GM23338 (cell line): ENCODE measurements at places on chromosomes 12 and 14. TPM values are rescaled to one million over a fixed set of nuclear protein-coding genes. Genes with fewer than 3 reads are reported as not detected.
A peak's percentile ranks its signal among the peaks of the same experiment; 100 is the strongest.

BIN2 gene
- 0.23 TPM in 1 of 2 replicates, not detected in the other for total RNA-seq

PPFIA2 gene
- 5.9 and 7.2 TPM in 2 replicates for total RNA-seq

KRT2 gene
- total RNA-seq: not detected in 2 replicates

PPP1R1A gene
- total RNA-seq: 7.6 and 8.4 TPM in 2 replicates

- no peak overlapping the region for H3K4me3 ChIP-seq
- H3K36me3 ChIP-seq: no peaks in the 10 kb centered on the region
- DNase-seq: no peak
Measured at GRCh38 chr14:57199921-57200320, 68.8 kb downstream of the EXOC5 start.

GRCh38 chr14:28776482-28777266 lies 10.1 kb downstream of the FOXG1 start:
- no peak for DNase-seq
- H3K36me3 ChIP-seq: no peaks in the 10 kb centered on the region
- H3K27ac ChIP-seq: no peak overlapping the region
- peaks cover 100% of the 10 kb centered on the region for H3K27me3 ChIP-seq
- H3K4me3 ChIP-seq: no peak overlapping the region
- H3K4me1 ChIP-seq: peaks cover 60% of the 10 kb centered on the region

DNA sequence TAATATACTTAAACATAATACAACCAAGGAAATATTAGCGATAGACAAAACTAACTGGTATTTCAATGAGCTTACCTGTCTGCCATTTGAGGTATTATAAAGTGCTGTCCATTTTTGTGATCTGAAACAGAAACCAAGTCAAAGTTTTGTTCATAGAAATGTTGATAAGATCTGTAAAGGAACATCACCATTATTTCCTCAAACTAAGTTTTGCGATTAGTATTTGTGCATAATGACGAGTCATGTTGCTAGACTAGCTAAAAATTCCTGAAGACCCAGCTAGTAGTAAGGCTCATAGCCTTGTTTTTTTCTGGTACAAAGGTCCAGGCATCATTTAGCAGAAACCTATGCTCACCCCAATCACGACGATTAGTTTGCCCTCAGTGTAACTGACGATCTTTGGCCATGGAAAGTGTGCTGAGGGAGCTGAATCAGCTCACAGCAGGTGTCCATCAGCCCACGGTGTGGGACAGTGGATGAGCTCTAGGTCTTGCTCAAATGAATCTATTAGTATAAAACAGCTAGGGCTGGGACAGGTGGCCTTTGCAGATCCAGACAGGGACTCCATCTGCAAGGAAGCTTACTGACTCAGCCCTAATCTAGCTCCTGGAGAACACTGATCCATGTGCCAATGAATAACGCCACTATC lies 28.7 kb downstream of the GIT2 start:
- no peaks in the 10 kb centered on the region for H3K27me3 ChIP-seq
- no peak overlapping the region for H3K4me3 ChIP-seq
- H3K27ac ChIP-seq: no peak overlapping the region; the same call in 1 of the 2 replicates
- peak; percentile 18 for DNase-seq
- H3K36me3 ChIP-seq: no peaks in the 10 kb centered on the region

DNA sequence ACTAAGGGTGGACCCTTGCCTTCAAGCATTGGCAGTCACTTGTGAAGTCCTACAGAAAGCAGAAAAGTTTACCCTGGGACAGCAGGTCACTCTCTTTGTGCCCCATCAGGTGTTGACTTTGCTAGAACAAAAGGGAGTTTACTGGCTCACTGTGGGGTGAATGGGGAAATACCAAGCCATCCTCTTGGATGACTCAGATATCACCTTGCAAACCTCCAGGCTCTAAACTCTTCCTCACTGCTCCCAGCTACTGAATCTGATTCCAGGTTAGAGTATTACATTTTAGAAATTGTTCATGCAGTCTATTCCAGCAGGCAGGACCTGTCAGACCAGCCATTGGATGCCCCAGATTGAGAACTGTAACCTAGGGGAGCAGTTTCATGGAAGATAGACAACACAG lies 7.3 kb upstream of the EDDM3B start:
- no peak overlapping the region for H3K4me3 ChIP-seq
- no peaks in the 10 kb centered on the region for H3K27me3 ChIP-seq
- 0 out of 2 replicates have a peak, but pooled peaks cover 5% of the 10 kb centered on the region for H3K4me1 ChIP-seq
- no peak for DNase-seq

GRCh38 chr12:26017484-26018211 lies 59.2 kb downstream of the RASSF8 start:
- H3K4me1 ChIP-seq: peaks cover 26% of the 10 kb centered on the region
- H3K27me3 ChIP-seq: no peaks in the 10 kb centered on the region
- no peaks in the 10 kb centered on the region for H3K36me3 ChIP-seq
- no peak overlapping the region for H3K4me3 ChIP-seq
- H3K27ac ChIP-seq: 0 out of 2 replicates have a peak overlapping the region, but pooled peaks have one; percentile 11

DNA sequence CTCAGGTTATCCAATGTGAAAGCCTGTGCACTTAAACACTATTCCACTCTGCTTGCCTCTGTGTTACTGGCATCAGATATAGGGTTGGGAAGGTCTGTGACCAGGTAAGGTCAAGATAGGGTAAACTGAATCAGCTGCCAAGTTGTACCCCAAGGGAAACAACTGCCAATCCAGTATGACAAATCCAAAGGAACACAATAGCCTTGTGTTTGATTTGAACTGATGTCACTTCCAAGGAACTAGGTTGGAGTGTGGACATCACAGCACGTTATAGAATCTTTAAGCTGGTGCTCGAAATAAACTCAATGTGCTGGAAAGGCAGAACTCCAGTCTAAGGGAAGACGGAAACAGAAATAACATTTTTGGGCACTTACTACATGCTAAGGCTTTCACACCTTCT lies 223.4 kb upstream of the BTG1 start:
- no peaks in the 10 kb centered on the region for H3K27me3 ChIP-seq
- H3K27ac ChIP-seq: no peak overlapping the region
- H3K4me1 ChIP-seq: 0 out of 2 replicates have a peak, but pooled peaks cover 3% of the 10 kb centered on the region
- no peak for DNase-seq
- H3K36me3 ChIP-seq: no peaks in the 10 kb centered on the region
- no peak overlapping the region for H3K4me3 ChIP-seq

- H3K4me3 ChIP-seq: no peak overlapping the region
- H3K36me3 ChIP-seq: no peaks in the 10 kb centered on the region
- no peaks in the 10 kb centered on the region for H3K27me3 ChIP-seq
- DNase-seq: peak; percentile 40
- H3K4me1 ChIP-seq: no peaks in the 10 kb centered on the region
Measured at GRCh38 chr12:56947633-56948456, 9.6 kb downstream of the RDH16 start.

- H3K4me3 ChIP-seq: no peak overlapping the region
- DNase-seq: peak; percentile 79
- peaks cover 28% of the 10 kb centered on the region for H3K27me3 ChIP-seq
- H3K36me3 ChIP-seq: no peaks in the 10 kb centered on the region; the same call in 1 of the 2 replicates
- H3K27ac ChIP-seq: no peak overlapping the region
- H3K4me1 ChIP-seq: peaks cover 9% of the 10 kb centered on the region
Measured at GRCh38 chr14:104820669-104821228, 19.8 kb downstream of the ZBTB42 start.

GRCh38 chr14:76446921-76447320 lies 71.0 kb downstream of the ESRRB start:
- no peak overlapping the region for H3K27ac ChIP-seq
- H3K4me3 ChIP-seq: no peak overlapping the region
- no peak for DNase-seq
- H3K4me1 ChIP-seq: no peaks in the 10 kb centered on the region

DNA sequence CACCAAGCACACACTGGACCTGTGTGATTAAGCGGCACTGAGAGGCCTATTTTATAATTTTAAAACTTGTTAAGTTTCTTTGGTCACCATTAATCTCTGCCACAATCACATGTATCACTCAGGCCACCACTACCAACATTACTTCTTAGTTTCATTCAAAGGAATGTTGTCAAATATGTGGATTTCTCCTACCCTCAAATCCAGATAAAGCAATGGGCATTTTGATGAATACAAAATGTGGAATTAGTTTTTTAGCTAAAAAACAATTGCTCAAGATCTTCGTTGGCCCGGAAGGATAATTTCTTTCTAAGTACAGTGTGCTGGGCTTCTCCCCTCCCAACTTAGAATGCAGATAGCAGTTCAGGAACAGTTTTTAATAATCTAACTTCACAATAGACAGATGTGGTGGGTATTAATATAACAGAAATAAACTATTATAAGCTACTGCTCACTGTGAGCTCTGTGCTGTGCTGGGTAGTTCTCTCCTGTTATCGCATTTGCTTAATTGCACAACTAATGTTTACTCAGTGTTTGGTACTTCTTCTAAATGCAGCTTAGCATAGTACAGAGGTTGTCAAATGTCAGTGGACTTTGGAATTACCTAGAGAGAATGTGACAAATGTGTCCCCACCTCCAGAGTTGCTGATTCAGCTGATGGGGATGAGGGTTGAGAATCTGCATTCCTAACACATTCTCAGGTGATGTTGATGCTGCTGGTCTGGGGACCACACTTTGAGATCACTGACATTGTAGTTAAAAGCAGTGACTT lies 266.7 kb upstream of the AMIGO2 start:
- no peak overlapping the region for H3K4me3 ChIP-seq
- H3K27me3 ChIP-seq: no peaks in the 10 kb centered on the region
- DNase-seq: peak; percentile 3

- H3K4me3 ChIP-seq: peak within 1 kb of the TSS; percentile 84
- H3K4me1 ChIP-seq: peaks cover 18% of the 10 kb centered on the region
- peak; percentile 96 for DNase-seq
- H3K27ac ChIP-seq: peak within 1 kb of the TSS; percentile 97
- no peaks in the 10 kb centered on the region for H3K27me3 ChIP-seq
- H3K36me3 ChIP-seq: no peaks in the 10 kb centered on the region
Measured at GRCh38 chr12:100266835-100267602, at the start of the genes DEPDC4 and SCYL2. DEPDC4 (minus strand) TSS chr12:100267079; CDS start chr12:100267076, 3 bp downstream. SCYL2 (plus strand) TSS chr12:100267177; CDS start chr12:100282971, 15,794 bp downstream.

DNA sequence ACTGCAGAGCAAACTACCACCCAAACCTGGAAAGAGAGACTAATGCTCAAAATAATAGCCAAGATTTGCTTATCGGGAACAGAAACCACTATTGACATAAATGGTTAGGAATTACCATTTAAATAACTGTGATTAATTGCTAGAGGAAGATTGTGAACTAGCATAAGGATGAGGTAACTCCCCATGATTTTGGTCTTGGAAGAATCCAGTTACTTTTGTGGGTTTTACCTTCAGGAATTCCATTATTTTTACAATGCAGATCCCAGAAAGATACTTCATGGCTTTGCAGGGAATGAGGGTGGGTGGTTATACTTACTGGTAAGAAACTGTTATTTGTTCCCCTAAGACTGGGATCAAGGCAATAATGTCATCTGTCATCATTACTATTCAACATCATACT lies 652.9 kb upstream of the FLRT2 start:
- H3K36me3 ChIP-seq: no peaks in the 10 kb centered on the region
- no peak overlapping the region for H3K4me3 ChIP-seq
- DNase-seq: no peak
- H3K4me1 ChIP-seq: 0 out of 2 replicates have a peak, but pooled peaks cover 4% of the 10 kb centered on the region
- no peaks in the 10 kb centered on the region for H3K27me3 ChIP-seq
- no peak overlapping the region for H3K27ac ChIP-seq

- H3K27me3 ChIP-seq: no peaks in the 10 kb centered on the region
- peaks cover 5% of the 10 kb centered on the region; the same call in 1 of the 2 replicates for H3K4me1 ChIP-seq
- H3K4me3 ChIP-seq: no peak overlapping the region
- DNase-seq: no peak
- no peak overlapping the region for H3K27ac ChIP-seq
Measured at GRCh38 chr14:64788706-64789105, 84.5 kb downstream of the PLEKHG3 start.

- H3K27ac ChIP-seq: no peak overlapping the region
- H3K36me3 ChIP-seq: no peaks in the 10 kb centered on the region
- DNase-seq: no peak
- no peak overlapping the region for H3K4me3 ChIP-seq
- no peaks in the 10 kb centered on the region for H3K4me1 ChIP-seq
Measured at GRCh38 chr12:123986374-123986965, 13.5 kb downstream of the ZNF664 start.

DNA sequence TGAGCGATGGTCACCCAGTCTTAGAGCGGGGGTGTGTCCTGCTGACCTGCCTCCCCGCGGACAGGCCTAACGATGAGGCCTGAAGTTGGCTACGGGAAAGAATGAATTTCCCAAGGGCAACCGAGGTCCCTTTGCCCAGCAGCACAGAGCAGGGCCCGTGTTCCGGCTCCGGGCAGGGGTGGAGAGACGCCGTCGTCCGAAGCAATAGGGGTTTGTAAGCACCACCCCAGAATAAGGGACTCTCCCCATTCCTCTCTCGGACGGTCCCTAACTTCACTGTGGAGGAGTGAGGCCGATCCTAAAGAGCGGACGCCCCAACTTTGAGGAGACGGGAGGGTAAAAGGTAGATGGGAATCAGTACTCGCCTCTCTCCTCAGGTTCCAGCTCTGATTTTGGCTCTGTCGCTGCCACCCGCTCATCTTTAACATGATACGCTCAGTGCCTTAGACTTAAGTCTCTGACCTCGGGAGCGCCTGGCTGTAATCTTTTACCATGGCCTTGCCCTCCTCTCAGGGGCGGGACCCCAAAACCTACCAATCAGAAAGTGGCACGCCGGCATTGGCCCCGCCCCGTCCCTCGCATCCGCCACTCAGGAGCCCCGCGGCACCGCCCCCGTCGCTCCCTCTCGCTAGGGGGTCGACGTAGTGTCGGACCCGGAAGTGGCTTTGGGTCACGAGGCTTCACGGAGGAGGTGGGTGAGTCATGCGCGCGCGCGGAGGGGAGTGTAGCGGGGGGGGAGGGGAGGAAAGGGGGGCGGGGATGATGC lies at the start of gene DDIT3:
TSS of gene DDIT3 (minus strand) at position 462 of the 766 bp plus-strand sequence. CDS start 3,108 bp downstream, outside the sequence.
- H3K27ac ChIP-seq: peak within 1 kb of the TSS; percentile 98
- H3K4me3 ChIP-seq: peak within 1 kb of the TSS; percentile 82
- peaks cover 26% of the 10 kb centered on the region for H3K36me3 ChIP-seq
- DNase-seq: peak; percentile 99
- no peaks in the 10 kb centered on the region for H3K27me3 ChIP-seq

- peaks cover 12% of the 10 kb centered on the region for H3K4me1 ChIP-seq
- no peaks in the 10 kb centered on the region for H3K36me3 ChIP-seq
- no peak for DNase-seq
Measured at GRCh38 chr12:49288922-49289555, 5.9 kb upstream of the PRPH start.

DNA sequence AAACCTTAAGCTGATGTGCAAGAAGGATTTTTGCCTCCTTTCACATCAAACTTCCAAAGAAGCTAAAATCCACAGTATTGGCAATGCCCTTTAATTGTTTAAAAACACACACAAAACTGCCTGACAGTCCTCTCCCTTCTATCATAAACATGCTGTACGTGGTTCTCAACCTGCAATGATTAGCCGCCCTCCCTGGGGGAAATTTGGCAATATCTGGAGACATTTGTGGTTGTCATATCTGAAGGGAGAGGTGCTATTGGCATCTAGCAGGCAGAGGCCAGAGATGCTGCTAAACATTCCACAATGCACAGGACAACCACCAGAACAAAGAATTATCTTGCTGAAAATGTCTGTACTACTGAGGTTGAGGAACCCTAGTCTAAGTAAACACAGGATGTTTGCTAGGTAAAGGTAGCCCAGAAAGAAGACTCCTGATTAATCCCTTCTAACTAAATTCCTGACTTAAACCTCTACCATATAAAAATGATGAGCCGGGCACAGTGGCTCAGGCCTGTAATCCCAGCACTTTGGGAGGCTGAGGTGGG lies 1.2 kb downstream of the ACOT6 start:
- H3K4me1 ChIP-seq: peaks cover 7% of the 10 kb centered on the region; the same call in 1 of the 2 replicates
- no peaks in the 10 kb centered on the region for H3K36me3 ChIP-seq
- DNase-seq: no peak
- peak overlapping the region; percentile 74 for H3K4me3 ChIP-seq
- no peak overlapping the region for H3K27ac ChIP-seq

- H3K4me3 ChIP-seq: no peak overlapping the region
- DNase-seq: peak; percentile 38
- H3K27me3 ChIP-seq: no peaks in the 10 kb centered on the region
- no peak overlapping the region for H3K27ac ChIP-seq
Measured at GRCh38 chr12:65881965-65882413, 57.7 kb downstream of the HMGA2 start.
